Stimulated activated CD4-positive, alpha-beta T cell treated with anti-CD3 and anti-CD28 coated beads, Interleukin-4, amount 100 ng/mL, for 24 hours (primary cell): ENCODE measurements at places on chromosomes 2 and 18.

GRCh38 chr18:39994498-39994897 lies 1960.5 kb upstream of the PIK3C3 start:
- DNase-seq, result no peak

DNA sequence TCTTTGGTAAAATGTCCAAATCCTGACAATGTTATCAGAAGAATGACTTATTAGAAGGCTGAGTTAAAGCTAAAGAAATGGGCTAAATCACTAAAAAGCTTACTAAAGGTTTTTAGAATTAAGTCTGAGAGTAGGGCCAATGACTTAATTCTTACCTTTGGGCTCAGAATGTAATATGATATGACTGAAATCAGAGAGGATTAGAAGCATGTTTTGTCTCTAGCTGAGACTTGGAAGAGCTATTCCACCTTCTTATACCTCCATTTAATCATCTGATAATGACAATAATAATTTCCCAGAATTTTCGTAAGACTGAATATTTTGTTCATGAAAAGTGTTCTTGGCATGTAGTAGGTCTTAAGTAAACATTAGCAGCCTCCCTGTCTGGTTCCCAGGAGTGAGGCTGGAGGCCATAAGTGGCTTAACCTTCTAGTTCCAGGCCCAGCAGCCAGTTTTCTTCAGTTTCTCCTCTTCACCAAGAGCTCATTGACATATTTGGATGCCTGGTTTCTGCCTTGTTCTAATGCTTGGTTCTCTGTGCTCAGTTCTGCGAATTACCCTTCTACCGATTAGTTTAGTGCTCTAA lies 25.5 kb upstream of the E2F6 start:
- no peak for DNase-seq

DNA sequence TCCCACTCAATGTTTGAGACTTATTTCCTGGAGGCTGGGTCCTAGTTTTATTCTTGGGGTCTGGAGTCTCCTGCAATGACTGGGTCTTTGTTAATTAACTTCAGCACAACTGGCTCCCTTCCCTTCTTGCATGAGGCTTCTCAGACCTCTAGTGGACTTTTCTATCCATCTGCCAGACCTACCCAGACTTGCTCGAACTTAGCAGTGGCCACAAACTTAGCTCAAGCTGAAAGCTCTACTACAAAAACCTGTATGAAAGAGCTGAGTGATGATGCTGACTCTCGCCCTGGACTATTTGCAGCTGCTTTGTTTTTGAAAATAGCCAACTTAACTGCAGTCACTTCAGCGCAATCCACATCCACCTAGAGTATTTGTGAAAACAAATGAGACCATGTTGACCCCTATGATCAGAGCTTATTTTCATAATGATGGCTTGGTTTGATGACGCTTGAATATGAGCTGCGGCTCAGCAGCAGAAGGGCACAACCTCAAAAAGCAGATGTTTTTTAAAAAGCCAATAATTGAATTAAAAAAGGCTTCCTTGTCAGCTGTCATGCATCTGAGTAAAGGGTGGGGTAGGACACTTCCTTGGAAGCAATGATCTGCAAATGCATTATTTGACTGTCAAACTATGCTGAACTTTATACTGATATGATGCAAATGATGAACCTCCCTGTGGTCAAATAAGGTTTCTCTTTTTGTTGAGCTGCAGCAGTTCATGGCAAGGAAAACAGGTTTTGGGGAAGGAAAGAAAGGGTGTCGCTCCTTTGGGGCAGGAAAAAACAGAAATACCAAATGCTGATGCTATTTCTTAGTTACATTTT lies 10.6 kb upstream of the ANXA4 start:
- no peak for DNase-seq

DNA sequence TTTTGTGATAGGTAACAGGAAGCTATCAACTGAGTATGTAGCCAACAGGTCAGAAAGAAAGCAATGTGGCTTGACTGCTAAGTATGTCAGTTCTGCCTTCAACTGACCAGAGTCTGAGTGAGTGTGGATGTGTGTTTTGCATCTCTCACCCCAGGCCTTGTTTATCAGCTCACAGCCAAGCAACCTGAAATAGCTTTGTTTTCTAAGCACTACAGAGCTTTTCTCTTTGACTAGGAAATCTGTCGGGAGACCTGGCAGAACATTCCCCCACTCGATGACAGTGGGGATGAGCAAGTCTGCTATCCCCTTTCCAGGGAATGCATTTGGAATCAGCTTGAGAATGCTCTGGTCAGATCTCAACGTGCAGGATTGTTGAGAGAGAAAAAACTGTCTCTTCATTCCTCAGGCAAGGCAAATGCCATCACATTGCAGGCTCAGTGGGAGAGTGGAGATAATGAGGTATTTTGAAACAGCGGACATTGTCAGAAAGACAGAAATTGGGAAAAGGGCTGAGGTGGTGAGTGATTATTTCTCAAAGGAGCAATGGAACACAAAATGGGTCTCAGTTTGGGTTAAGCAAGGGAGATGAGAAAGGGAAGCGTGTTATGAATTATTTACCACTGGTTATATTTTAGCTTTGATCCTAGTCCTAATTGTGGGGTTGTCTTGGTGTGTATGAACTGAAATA lies 233.8 kb upstream of the PIK3C3 start:
- no peak for DNase-seq

DNA sequence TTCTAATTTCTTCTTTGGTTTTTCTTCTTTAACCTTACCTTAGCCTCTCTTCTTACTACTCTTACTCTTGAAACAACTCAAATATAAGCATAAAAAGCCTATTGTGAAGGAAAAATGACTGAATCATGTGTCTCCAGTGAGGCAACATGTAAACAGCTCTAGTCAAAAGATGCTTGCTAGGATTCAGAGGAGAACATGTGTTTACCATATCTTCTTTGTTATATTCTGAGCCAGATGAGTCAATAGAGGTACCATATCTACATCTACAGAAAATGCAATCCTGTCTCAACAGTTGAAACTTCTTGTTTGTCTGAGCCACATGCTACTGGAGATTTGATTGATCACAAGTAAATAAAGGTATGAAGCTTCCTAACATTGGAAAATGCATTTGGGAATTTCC lies 15.9 kb upstream of the FIGN start:
- no peak for DNase-seq

GRCh38 chr2:2703172-2703571 lies 372.1 kb upstream of the MYT1L start:
- no peak for DNase-seq

- DNase-seq, result no peak
Observed at GRCh38 chr18:58581265-58581664, 47.6 kb downstream of the ALPK2 start.

GRCh38 chr2:15223887-15224286 lies 337.2 kb downstream of the NBAS start:
- DNase-seq, result no peak

DNA sequence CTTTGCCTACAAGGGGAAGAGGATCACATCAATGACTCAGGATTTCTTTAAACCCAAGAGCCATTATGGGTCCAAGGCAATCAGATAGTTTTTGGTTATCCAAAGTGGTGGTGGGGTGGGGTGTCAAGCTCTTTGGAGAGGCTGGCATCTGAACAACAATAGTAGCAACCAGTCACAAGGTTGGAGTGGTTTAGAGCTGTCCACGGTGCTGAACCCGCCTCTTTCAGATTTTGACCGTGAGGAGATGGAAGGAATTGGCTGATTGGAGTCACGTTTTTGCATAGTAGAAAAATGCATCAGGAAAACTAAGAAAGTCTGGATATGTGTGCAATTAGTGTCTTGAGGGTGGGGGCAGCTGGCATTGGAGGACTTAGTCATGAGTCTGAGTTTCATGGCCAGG lies 159.9 kb downstream of the LOXHD1 start:
- DNase-seq, result no peak

GRCh38 chr2:233267516-233268245 lies 16.2 kb downstream of the ATG16L1 start:
- peak; percentile 67 for DNase-seq

GRCh38 chr18:369224-370015 lies 101.6 kb upstream of the THOC1 start:
- DNase-seq, result no peak

DNA sequence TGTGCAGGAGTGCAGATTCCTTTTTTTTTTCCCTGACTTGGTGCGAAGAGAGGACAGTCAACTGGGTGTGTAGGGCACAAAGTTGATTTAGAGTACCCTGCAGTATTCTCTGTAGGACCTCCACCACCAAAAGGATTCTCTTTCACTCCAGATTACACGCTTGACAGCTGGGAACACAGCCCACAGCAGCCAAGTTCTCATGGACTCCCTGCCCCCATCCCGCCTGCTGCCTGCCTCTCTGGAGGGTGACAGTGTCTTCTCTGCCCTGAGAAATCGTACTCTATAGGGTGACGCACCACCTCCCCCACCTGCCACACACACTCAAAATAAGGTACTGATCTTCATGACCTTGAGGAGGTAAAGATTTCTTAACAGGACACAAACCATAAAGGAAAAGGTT lies 26.6 kb upstream of the IHH start:
- no peak for DNase-seq

GRCh38 chr18:9362869-9363268 lies 28.3 kb downstream of the TWSG1 start:
- no peak for DNase-seq

- DNase-seq, result no peak
Observed at GRCh38 chr2:214730800-214731407, 78.6 kb downstream of the BARD1 start.

GRCh38 chr2:134407154-134407890 lies 153.4 kb downstream of the MGAT5 start:
- no peak for DNase-seq

GRCh38 chr2:28600181-28600580 lies 104.3 kb downstream of the PLB1 start:
- no peak for DNase-seq

GRCh38 chr2:232687382-232688160 lies 9.6 kb upstream of the GIGYF2 start:
- no peak for DNase-seq

GRCh38 chr2:232183279-232183678 lies 195.3 kb upstream of the ALPP start:
- DNase-seq, result no peak

DNA sequence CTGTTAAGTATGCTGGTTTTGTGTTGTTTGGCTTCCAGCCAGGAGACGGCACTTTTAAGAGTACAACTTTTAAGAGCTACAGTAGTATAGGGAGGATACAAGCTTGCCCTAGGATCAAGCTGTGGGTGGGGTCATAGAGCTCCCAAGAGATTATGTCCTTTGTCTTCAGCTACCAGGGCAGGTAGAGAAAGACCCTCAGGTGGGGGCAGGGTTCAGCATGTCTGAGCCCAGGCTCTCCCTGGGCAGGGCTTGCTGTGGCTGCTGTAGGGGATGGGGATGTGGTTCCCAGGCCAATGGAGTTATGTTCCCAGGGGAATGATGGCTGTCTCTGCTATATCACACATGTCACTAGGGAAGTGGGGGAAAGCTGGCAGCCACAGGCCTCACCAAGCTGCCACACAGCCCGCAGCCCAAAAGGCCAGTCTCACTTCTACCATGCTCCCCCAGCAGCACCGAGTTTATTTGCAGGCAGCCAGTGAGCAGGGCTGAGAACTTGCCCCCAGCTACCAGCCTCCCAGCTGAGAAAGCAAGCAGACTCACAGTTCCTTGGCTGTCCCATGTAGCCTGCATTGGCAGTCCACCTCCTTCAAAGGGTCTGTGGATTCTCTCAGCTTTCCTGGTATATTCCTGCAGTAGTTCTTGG lies 105.7 kb upstream of the ERBB4 start:
- no peak for DNase-seq
